Thoracic aorta (tissue), 2 donors: ENCODE measurements at places on chromosomes 12 and 14.

DNA sequence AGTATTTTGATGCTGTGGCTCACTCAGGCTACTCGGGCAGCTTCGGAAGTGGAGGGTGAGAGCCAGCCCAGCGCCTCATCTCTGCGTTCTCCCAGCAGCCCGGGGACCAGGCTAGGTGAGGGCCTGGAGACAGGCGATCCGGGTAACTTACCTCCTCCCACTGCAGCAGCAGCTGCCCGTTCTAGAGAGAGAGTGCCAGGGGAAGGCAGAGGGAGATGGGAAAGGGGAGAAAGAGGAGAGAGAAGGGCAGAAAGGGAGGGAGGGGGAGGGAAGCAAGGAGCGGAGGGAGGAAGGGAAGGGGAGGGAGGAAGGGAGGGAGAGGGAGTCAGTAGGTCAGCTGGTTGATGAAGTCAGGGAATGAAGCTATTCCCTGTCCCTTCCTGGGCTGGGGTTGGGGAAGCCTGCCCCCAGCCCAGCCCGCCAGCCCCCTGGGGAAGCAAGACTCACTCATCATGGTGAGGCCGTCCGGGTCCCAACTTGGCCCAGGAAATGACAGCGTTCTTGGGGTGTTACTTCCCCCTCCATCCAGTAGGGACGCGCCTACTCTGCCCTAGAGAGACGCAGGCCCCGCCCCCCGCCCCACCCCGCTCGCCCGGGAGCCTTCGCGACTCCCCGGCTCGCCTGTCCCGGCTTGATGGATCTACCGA is at the start of gene IFI27L2:
TSS of gene IFI27L2 (minus strand) at position 494 of the 647 bp plus-strand sequence. CDS start at position 454, 40 bp downstream.
- DNase-seq, result peak; percentile 40

DNA sequence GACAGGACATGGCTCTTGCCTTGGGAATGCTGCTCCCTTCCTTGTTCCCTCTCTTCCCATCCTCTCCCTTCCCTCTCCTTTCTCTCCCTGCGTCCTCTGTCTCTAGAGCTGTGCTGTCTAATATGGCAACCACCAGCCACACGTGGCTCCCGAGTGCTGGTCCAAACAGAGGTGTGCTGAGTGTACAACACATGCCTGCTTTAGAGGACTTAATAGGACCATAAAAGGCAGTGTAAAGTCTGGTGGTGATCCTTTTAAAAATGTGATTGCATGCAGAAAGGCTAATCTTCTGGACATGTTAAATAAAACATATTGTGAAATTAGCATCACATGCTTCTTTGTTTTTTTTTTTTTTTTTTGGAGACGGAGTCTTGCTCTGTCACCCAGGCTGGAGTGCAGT is 87.2 kb downstream of the ESRRB start:
- DNase-seq, result no peak

- no peak for DNase-seq
Measured at GRCh38 chr12:47281667-47282171, 202.0 kb upstream of the AMIGO2 start.

DNA sequence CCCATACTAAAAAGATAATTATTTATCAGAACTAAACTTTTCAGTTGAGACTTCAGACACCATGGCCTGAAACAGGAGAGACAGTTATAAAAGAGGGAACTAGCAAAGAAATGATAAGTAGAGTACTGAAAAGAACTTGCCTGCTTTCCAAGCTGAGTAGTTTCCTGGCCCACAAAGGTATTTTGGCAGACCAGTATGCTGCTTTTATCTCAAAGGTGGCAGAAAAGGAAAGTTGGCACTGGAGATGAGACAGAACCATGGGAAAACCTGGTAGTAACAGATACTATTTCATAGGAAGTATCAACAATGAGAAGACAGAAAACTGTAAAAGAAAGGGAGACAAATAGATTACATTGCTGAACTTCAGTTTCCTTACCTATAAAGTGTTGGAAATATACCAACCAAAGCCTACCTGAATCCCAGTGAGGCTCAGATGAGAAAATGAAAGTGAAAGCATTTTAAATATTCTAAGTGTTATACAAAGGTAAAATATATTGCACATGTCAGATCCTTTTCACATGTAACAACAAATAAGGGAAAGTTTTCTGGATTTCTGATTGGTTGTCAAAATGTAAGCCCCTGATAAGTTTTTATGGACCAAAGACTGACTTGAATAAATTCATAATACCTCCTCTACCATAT is 155.3 kb upstream of the FSCB start:
- DNase-seq, result no peak

- no peak for DNase-seq
Measured at GRCh38 chr12:75479963-75480461, 543 bp upstream of the GLIPR1 start.

GRCh38 chr12:112010415-112011344 is 2.3 kb downstream of the TMEM116 start:
- no peak for DNase-seq

GRCh38 chr12:74317078-74317601 is 220.5 kb upstream of the ATXN7L3B start:
- DNase-seq, result no peak

GRCh38 chr12:76422154-76422542 is 73.9 kb upstream of the BBS10 start:
- DNase-seq, result no peak

- no peak for DNase-seq
Measured at GRCh38 chr12:5192726-5193125, 149.0 kb downstream of the KCNA5 start.

DNA sequence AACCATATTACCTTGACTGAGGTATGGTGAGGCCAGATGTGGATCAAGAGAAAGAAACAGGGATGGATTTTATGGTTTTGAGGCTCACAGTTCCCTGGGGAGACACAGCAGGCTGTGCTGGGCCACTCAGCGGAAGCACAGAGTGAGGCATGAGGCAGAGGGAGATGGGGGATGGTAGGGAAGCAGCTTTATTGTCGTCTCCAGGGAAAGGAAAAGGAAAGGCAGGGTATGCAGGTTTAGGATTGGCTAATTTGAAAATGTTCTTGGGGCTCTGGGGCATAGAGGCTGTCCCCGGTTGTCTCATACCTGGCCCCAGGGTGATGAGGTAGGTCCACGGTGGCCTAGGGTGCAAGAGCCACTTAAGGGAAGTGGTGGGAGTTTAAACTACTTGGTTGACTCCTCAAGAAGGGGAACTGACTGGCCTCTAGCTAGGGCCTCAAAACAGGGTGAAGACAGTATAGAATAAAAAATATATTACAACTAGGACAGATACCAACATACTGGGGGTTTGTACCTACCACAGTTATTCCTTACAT is 322.8 kb downstream of the RGS6 start:
- no peak for DNase-seq
